ENCODE measurements at places on chromosomes 5 and 9.
A peak's percentile ranks its signal among the peaks of the same experiment; 100 is the strongest.

- DNase-seq, result no peak
Measured at GRCh38 chr5:24623624-24624023, 21.2 kb downstream of the CDH10 start.

GRCh38 chr9:136808806-136809158 is 1.0 kb downstream of the RABL6 start:
- DNase-seq, result peak; percentile 60

GRCh38 chr9:129868872-129869486 is 33.7 kb downstream of the USP20 start:
- DNase-seq, result no peak

- DNase-seq, result no peak
Measured at GRCh38 chr5:94431696-94432095, 186.7 kb downstream of the KIAA0825 start.

DNA sequence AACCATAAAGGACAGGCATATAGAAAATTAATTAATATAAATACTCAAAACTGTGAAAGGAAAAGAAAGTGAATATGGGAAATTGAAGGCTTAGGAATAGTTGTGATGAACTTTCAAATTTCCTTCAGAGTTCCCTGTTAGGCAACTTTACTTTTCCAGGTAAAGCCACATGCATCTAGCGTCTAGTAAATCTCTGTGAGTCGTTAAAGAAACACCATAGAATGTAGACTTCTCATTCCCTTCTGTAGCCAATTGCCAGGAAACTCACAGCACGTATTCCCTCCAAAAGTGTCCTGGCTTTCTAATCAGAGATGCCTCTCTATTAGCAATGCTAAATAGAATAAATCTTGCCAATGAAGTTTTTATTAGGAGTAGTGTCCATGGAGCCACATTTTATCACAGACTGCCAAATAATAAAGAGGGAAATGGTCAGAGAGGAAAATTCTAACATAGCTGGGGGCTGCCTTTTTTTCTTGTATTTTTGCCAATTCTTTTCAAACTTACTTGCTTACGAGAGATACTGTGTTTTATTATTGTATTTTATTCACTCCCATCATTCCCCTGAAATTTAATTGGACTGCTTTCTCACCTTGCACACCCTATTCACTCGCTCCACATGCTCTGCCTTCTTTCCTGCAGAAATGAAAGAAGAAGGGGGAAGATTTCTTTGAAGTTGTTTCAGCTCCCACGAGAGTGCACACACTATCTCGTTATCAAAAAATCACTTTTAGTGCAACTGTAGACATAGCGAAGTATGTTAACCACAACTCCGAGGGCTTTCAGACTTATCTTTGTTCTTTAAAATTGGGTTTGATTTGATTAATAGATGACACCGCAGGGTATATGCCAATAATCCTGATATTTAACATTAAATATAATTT is 439.0 kb downstream of the CSNK1G3 start:
- no peak for DNase-seq

DNA sequence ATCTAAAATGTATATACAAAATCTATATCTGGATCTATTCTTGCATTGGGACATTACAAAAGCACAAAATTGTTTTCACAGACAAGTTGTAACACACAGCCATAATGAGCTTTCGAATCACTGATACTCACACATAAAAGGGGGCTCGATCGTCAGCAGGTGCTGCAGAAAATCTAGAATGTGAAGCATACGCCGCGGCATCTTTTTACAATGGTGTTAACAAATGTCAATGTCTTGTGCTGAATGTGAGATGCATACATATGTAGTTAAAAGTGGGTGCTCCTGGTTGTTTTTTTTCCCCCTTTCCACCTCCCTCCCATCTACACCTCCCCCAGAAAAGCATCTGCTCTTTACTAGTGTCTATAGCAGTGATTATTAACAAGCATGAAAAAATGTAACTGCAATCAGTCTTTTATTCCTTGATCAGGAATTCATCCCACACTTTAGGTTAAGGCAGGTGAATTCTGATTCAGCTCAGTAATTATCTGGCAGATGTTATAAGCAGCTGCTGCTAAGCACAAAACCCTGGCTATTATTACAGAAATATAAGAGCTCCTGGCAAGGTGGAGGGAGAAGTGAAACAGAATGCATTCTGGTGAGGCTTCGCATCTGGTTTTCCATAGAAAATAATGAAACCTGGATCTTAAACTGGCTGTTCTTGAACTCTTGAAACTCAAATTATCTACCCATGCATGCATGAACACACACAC is 114.1 kb downstream of the MPDZ start:
- no peak for DNase-seq

DNA sequence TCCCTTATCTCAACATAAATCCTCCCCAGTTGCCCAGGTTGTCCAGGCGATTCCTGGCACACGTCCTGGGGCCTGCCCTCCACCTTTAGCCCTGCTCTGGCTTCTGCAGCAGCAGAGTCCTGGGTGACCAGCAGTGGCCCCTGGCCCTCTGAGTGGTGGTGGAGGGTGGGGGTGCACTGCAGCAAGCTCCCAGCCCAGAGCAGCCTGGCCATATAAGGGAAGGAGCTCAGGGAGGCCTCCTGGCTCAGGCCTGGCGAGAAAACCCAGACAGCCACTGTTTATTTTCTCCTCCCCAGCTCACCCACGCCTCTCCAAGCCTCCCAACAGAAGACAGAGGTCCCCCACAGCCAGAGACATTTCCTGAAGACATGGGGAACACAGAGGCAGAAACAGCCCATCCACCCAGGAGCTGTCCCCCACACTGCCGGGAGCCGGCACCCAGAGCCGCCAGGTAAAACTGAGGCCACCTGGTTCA is 44.7 kb upstream of the IL17B start:
- DNase-seq, result no peak

GRCh38 chr9:127262602-127263001 is 2.0 kb upstream of the GARNL3 start:
- DNase-seq, result no peak

GRCh38 chr9:35691757-35692301 is 2.1 kb upstream of the TPM2 start:
- no peak for DNase-seq

DNA sequence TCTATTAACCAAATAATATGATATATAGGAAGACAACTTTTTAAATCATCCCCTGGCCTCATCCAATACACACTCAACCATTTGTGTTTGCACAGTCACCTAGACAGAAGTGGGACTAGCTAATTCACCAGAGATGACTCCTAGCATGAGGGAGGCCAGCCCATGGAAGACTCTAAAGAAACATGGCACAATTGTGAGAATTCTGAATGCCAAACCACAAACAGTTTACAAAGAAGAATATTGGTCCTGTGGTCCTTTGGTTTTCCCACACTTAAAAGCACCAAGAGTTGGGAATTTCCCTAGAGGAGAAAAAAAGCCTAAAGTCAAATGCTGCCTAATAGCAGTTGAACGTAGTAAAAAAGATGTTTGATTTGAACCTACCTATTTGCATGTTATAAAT is 609.9 kb downstream of the ACTL7B start:
- no peak for DNase-seq

GRCh38 chr9:14281136-14281795 is 32.7 kb downstream of the NFIB start:
- DNase-seq, result no peak

GRCh38 chr5:77882670-77883257 is 106.6 kb upstream of the TBCA start:
- no peak for DNase-seq

DNA sequence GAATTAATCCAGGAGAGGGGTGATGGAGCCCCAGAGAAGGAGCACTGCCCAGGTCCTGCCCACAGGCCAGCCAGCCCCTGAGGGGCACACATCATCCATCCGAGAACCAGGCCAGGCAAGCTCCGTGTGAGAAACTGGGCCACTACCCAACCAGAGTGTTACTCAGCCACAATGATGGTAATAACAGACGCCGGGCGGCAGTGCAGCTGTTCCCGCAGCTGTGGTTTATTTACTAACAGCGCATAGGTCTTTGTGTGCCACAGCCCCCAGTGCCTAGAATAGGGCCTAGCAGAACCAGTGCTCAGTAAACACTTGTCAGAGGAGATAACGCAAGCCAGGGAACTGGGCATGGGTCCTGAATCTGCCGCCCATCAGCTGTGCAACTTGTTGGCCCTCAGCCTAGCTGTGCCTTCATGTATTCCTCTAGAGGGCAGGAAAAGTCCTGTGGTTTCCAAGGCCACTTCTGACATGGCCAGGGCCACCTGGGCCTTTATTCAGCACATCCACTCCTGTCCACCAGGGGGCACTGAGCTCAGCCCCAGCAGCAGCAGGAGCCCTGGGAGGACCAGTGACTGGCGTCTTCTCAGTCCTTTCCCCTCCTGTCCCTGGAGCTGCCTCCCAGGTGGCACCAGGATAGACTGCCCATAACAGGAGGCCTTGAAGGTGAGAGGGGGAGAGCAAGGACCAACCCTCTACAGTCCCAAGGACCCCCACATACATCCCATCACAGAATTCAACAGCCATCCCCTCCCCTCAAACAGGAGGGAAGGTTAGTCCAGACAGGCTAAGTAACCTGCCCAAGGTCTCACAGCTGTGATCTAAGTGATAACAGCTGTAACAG is 2.1 kb downstream of the MXD3 start:
- peak; percentile 70 for DNase-seq

DNA sequence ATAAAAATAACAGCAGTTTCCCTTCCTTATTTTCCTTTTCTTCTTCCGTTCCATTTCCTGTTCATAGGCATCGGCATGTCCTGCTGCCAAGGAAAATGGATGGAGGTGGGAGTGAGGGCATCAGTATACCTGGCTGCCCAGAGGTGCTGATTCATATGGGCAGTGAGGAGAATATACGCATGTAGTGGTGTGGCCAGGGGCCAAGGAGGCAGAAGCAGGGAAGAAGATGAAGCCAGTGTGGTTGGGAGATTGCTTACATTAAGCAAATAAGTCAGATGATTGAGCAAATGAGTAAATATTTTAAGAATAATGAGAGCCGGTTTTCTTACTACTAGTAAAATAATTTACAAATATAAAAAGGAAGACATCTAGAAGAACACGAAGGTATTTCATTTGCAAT is 344.9 kb upstream of the PAPPA start:
- DNase-seq, result no peak

- no peak for DNase-seq
Measured at GRCh38 chr5:91645347-91645746, 262.2 kb upstream of the ARRDC3 start.

GRCh38 chr9:14985419-14985818 is 75.2 kb upstream of the FREM1 start:
- peak; percentile 83 for DNase-seq

All from A673 (cell line).